ENCODE measurements at places on chromosomes 11 and 22.
A peak's percentile ranks its signal among the peaks of the same experiment; 100 is the strongest.

GRCh38 chr22:20551805-20552442, 44.5 kb downstream of the MED15 start:
- no peak for ATAC-seq

GRCh38 chr11:111631666-111632039, 29.4 kb downstream of the SIK2 start:
- peak; percentile 73 for ATAC-seq

GRCh38 chr11:75024068-75024449, 35.3 kb downstream of the NEU3 start:
- no peak for ATAC-seq

DNA sequence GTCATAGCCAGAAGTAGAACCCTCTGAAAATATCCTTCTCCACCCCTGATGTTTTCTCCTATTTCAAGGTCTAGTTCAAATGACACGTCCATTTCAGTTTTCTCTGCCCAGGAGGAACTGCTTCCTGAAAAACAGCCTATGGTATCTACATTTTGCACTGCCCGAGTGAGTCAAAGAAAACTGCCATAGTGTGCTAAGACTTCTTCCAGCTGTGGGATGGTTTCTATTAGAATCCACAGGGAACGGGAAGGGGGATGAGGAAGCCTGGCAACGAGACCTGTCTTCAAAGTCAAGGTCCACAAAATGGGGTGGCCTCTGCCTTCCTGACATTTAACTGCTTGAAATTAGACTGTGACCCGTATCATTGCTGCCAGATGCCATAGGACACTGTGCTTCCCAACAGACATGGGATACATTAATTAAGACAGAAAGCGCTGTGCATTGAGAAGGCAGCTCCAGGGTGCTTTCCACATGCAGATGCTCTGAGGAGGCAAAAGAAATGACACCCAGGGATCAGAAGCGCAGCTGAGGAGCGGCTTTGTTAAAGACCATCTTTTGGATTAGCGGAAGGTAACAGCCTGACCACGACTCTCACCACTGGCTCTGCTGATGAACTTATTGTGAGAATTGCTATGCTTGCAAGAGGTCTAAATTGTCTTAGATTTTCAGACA, 39.4 kb upstream of the NUP50 start:
- no peak for ATAC-seq

DNA sequence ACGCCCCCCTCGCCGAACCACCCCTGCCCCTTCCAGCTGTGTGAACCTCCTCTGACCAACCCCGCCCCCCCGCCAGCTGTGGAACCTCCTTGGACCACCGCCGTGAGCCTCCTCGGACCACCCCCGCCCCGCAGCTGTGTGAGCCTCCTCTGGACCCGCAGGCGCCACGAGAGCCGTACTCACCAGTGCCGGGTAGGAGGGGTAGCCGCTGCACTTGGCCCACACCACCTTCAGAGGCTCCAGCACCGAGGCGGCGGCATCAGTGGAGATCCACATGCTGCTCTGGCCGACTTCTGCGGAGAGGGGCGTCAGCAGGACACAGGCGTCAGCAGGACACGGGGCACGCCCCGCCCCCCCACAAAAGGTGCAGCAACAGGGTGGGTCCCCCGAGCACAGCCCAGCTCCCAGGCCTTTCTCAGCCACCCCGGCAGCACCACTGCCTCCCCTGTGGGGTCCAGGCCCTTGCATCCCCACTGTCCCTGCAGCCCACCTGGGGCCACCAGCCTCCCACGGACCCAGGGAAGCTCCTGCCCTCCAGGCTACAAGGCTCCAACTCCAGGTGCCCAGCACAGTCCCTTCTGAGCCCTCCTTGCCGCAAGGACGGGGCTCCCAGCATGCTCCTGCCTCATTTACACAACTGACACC, 51.7 kb downstream of the BRD1 start:
- ATAC-seq = no peak

GRCh38 chr11:95512682-95513081, 276.9 kb downstream of the FAM76B start:
- no peak for ATAC-seq

DNA sequence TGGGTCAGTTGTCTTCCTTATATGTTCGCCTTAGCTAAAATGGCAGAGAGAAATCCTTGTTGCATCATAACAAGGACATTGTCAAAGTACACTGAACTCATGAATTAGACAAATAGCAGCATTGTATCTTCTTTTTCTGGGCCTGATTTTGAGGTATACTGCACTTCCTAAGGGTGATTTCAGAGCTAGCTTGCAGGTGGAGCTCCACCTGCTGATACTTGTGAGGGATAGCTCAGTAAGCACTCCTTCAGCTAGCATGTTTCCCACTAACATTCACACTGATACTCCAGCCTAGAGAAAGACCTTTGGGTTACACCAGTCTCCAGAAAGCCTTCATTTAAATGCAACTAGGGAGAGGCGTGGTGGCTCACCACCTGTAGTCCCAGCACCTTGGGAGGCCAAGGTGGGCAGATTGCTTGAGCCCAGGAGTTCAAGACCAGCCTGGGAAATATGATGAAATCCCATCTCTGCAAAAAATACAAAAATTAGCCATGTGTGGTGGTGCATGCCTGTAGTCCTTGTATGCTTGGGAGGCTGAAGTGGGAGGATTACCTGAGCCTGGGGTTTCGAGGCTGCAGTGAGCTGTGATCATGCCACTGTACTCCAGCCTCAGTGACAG, 29.8 kb downstream of the JAM3 start:
- ATAC-seq = peak; percentile 77

DNA sequence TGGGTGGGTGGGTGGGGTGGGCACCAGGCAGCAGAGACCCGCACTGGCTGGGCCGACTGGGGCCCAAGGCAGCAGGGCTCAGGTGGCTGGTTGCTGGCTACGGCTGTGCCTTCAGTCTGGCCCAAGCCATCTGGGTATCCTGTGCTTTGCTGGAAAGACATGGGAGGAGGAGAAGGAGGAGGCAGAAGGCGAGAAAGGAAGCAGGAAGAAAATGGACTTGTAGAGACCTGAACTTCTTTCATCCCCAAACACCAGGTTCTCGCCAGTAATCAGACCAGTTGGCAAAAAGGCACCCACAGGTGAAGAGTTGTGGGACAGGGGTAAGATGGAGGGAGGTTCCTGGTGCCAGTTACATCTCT, 78.8 kb downstream of the IGLL1 start:
- no peak for ATAC-seq

GRCh38 chr11:17695454-17696441, 23.6 kb upstream of the MYOD1 start:
- no peak for ATAC-seq

DNA sequence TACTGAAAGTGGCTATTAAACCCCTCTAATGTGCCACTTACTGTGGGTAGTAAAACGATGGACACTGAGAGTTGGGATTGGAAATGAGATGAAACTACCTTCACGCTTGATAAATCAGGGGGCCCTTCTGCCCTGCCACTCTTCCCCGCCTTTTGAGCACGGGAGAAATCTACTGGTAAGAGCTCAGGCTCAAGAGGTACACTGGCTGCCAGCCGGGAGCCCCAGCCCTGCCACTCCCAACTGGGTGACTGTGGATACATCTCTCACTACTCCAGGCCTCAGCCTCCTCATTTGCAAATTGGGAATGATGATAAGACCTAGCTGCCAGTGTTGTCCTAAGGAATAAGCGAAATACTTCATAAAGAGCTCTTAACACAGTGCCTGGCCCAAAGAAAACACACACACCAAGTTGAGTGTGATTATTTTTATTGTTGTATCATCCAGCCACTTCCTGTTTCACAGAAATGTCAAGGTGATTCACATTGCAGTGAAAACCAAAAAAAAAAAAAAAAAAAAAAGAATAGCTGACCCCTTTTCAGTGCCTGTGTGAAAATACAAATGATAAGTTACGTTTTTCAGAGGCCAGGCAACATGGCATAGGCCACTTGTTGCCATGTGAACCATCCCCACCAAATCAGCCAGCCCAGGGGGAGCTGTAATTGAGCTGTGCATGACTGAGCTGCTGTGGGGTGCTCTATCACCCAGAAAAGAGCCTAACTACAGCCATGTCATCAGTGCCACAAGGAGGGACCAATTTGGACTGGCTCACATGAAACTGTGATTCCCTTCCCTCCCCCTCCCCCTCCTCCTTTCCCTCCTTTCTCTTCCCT, 4.4 kb upstream of the ZNRD2 start:
- ATAC-seq = no peak

- ATAC-seq = no peak
Measured at GRCh38 chr11:37786214-37786755, 1188.2 kb upstream of the RAG2 start.

DNA sequence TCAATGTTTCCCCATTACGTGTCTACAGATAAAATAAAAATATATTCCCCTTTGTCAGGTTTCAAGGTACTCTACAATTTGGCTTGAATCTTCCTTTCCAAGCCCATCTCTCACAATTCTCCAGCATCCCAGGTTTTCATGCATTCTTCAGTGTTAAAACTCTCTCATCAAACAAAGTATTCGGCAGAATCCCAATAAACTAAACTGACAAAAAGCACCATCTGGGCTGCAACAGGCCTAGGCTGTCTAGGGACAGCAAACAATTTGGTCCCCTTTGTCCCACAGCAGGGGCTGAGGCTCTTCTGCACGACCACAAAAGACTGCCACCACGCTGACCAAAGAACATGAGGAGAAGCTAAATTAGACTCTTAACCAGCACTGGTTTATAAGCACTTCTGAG, 159.4 kb downstream of the CADM1 start:
- no peak for ATAC-seq

DNA sequence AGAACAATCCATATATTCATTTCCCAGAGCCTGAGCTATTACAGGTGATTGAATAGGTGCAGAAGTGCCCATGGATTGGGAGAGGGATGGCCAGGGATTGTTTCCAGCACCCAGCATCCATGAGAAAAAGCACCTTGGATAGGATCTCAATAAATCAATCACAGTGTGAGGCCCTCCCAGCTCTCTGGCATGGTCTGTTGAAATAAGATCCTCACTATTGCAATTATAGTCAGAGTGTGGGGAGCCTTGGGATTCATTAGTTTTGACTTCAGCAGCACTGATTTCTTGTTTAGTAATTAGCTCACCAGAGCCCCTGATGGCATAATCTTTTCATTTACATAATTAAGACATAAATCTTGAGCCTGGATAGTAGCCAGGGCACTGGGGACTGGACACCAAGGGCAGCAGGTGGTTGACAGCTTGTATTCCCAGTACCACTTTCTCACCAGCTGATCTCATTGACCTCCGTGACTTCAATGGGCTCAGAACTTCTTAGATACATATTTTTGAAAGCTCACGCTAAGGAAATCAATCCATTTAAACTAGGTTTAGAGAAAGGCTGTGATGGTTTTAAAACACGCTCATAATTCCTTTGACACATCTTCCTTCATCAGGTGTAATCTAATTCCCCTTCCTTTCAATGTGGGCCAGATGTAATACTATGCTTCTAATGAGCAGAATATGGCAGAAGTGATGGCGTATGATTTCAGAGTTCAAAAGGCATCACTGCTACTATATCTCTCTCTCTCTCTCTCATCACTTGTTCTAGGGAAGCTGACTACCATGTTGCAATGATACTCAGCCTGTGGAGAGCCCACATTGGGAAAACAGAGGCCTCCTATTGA, 22.1 kb upstream of the DRD2 start:
- no peak for ATAC-seq

GRCh38 chr11:61162092-61162941, 1.1 kb upstream of the VPS37C start:
- ATAC-seq = peak; percentile 16

- no peak for ATAC-seq
Measured at GRCh38 chr11:76560219-76560618, 110.3 kb downstream of the LRRC32 start.

DNA sequence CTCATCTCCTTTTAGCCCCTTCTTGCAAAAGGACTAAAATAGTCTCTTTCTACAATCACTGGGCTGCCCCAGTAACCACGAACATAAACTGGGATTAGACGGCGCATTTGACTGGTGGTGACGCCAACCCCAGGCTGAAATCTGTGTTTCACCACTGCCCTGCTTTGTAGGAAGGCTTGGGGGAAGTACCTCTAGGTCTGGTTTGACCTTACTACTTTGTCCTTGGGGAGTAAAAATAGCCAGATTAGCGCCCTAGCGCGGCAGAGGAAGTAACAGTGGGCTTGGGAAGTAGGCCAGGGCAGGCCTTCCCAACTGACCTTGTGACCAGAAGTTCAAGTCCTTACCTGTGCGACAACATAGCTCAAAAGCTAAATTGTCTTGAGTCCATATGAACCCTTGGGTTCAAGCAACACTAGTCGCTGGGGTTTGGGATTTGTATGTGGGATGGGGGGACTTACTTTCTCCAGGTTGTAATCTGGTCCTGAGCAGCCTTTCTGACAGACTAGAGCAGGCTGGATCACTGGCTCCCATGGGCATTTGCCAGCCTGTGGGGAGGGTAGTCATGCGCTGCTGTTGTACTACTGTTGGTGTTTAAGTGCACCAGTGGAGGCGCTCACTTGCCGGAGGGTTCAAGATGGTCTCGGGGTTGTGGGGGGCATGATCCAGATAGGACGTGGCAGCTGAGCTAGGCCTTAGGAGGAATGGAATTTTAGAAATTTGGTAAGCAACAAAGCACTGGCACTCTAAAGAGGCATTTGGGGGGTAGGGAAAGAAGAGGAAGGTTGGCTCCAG, 953 bp upstream of the PACS1 start:
- ATAC-seq = peak; percentile 62

DNA sequence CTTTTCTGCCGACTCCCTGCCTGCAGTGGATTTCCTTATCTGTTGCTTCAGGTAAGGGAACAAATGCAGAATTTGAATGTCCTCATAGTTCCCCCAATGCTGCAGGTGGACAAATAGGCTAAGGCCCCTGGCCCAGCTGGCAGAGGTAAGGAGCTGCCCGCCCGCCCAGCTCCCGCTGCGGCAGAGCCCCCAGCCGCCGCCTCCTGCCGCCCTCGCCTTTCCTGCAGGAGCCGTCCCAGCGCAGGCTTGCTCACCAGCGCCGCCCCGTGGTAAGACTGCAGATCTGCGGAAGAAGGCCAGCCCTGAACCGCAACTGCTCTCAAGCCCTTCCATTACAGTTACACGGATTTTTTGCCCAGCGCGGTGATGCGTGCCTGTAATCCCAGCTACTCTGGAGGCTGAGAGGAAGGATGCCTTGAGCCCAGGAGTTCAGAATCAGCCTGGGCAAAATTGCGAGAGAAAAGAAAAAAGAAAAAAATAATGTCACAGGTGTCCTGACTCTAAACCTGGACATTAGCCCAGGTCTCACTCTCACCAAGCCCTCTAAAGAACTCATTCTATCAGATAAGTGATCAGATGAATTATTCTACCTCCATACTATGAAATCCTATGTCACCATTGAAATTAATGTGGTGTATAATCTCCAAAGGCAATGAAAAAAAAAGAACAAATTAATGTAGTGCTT, 51.2 kb upstream of the EMID1 start:
- peak; percentile 98 for ATAC-seq

DNA sequence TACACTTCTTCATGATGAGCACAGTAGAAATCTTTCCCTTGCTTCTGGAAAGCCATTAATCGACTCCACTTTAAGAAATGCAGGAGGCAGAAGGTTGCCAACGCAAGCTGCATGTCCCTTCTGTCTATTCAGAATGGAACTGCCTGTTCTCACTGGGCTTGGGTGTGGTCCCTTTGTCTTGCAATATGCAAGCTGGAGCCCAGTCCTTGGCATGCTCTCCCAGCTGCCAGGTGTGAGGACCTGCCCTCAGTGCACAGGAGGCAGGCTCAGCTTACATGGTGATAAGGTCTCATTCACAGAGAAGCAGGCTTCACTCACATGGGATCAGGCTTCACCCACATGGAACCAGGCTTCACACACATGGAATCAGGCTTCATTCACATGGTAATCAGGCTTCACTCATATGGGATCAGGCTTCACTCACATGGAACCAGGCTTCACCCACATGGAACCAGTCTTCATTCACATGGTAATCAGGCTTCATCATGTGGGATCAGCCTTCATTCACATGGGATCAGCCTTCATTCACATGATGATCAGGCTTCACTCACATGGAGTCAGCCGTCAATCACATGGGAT, 59.2 kb upstream of the USP47 start:
- no peak for ATAC-seq

Measured in SK-N-SH treated with all-trans-retinoic acid at 6 μM for 48 hours (cell line).